ENCODE measurements at places on chromosomes 16 and 17. TPM values are rescaled to one million over a fixed set of nuclear protein-coding genes. Genes with fewer than 3 reads are reported as not detected.

VMP1 gene
- 312 TPM for total RNA-seq

SLC47A1 gene
- total RNA-seq = not detected

GPR139 gene
- not detected for total RNA-seq

KRT25 gene
- total RNA-seq = not detected

GRIN2C gene
- 0.11 TPM for total RNA-seq

ASB16 gene
- 0.75 TPM for total RNA-seq

BICDL2 gene
- total RNA-seq = 0.23 TPM

GLIS2 gene
- 0.64 TPM for total RNA-seq

Measured in T-helper 2 cell treated with Interferon-gamma antibody and Interleukin-4, amounts not matched to agents 100 ng/mL and 5 ng/mL, for 36 hours (primary cell).